Stimulated activated CD8-positive, alpha-beta memory T cell treated with anti-CD3 and anti-CD28 coated beads, Interleukin-7, amount 100 ng/mL, for 1 hour (primary cell): ENCODE measurements at places on chromosomes 2 and 18.

- DNase-seq, result no peak
These were observed 15.1 kb upstream of the CYRIA start for GRCh38 chr2:16680781-16681180.

GRCh38 chr2:173191601-173192000 lies 116.0 kb downstream of the MAP3K20 start:
- no peak for DNase-seq

DNA sequence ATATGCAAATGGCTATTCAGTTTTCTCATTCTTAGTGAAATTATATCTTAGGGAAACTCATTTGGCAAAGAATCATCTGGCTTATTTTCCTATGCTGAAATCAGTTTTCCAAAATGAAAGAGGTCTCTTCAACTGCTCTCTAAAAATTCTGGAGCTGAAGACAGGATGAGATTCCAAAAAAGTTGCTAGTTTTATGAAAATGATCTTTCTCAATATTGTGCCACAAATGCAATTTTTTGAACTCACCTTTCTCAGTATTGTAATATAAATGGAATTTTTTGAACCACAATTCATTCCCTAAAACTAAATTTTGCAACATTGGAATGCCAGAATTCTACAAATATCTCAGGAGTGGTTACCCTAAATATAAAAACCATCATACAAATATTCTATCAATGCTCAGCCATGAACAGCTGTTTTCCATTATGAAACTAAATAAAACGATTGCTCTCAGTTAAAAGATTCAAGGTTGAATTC lies 147.7 kb upstream of the PKDCC start:
- DNase-seq, result no peak

- DNase-seq, result no peak
These were observed 1236.0 kb upstream of the CELF4 start for GRCh38 chr18:38801640-38802039.
